GF-D8 (cell line): ENCODE measurements at places on chromosomes 5 and 9.

DNA sequence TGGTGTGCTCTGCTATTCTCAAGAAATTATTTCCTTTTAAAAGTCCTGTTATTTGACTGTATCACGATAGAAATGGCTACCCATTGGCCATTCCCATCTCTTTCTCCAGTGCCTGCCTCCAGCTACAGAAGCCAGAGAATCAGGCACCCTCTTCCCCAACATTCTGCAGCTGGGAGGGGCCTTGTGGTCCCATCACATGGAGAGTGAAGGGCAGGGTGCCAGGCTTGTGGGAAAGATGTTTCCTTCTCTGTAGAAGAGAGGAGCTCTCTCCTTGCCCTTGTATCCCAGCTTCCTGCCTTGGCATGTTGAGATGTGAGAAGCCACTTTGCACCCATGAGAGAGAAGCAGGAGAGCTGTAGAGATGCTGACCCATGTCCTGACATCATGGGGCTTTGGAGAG, 465.0 kb downstream of the MTRR start:
- no peak for DNase-seq

DNA sequence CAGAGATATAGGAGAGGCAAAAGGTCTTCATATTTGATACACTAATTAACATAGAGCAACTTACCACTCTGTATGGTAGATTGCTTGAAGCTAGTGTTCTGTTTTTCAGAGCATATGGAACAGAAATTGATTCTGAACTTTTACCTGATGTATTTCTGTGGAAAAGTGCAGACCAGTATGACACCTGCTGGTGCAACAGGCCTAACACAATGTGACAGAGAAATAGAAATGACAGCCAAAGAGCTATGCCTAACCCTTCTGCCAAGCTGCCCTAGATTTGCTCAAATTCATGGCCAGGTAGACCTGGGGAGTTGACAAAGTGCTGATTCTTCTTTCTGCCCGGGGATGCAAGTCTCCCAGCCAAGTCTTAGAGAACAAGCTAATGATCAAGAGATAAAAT, 65.4 kb upstream of the RNF180 start:
- no peak for DNase-seq

GRCh38 chr9:127949827-127950512, 12.3 kb upstream of the DPM2 start:
- DNase-seq, result no peak

GRCh38 chr5:39898731-39899130, 474.0 kb upstream of the DAB2 start:
- no peak for DNase-seq

GRCh38 chr5:132480042-132480441, 10.5 kb downstream of the IRF1 start:
- no peak for DNase-seq

DNA sequence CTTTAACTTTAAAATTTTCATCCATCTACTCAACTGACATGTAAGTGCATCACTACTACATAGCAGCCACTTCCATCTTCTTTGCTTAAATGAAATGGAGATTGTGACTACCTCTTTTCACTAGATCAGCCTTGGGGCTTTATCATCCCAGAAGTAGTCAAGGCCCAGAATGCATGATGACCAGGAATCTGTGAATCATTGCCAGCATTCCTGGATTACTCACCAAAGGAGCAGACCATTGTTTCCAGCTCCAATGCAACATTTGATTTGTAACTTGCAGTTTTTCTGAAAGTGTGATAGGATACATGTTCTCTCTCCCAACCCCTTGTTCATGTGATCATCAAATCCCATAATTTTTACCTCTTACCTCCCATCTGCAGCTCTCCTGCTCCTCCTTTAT, 65.1 kb downstream of the PLPPR1 start:
- no peak for DNase-seq

GRCh38 chr5:154248691-154249090, 58.2 kb downstream of the GALNT10 start:
- DNase-seq, result no peak

DNA sequence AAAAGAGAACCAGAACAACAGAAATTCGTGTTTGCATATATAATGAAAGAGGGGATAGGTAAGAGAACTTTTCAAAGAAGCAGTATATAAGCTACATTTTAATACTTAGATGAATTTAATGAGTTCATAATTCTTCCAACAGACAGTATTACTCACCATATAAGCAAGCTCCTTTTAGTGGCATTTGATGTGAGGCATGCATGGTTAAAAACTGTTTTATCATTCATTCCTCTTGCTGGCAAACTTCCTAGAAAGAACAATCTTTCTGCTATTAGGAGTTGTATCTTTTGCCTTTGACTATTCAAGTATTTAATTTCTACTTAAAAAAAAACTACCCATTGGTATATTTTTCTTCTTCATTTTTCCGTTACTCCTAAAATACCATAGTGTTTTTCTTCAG, 65.7 kb upstream of the EIF4EBP3 start:
- DNase-seq, result no peak

DNA sequence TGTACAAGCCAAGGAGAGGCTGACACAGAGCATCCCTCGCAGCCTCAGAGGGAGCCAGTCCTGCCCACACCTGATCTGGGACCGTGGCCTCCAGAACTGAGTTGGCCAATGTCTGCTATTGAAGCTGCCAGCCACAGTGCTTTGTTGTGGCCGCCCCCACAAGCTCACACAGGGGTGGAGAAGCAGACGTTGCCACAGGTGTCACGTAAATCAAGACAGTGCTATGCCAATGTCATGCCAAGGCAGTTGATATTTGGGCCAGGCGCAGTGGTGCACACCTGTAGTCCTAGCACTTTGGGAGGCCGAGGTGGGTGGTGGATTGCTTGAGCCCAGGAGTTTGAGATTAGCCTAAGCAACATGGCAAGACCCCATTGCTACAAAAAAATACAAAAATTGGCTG, 17.3 kb upstream of the TERT start:
- DNase-seq, result no peak

DNA sequence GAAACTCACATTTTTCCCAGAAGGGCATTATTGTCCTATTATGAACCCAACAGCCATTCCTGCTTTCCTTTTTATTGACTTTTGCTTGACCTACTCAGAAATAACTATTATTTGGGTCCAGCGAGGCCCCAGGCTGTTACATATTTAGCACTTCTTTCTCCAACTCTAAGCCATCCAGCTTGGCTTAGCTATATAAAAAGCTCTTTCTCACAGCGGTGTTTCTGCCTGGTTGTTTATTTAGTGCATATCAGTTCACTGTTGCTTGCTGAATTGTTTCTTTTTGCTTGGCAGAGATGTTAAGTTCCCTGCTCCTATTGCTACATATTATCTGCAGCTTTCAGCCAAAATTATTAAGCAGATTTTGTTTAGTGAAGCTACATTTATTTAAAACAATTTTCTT, 1156.8 kb upstream of the SEMA6A start:
- DNase-seq, result no peak

- no peak for DNase-seq
These were observed 97.5 kb downstream of the PIP5K1B start for GRCh38 chr9:68802525-68803015.

- DNase-seq, result no peak
These were observed 306.3 kb downstream of the FER start for GRCh38 chr5:109053995-109054417.

- DNase-seq, result no peak
These were observed 4.5 kb downstream of the OSTF1 start for GRCh38 chr9:75092766-75093165.

DNA sequence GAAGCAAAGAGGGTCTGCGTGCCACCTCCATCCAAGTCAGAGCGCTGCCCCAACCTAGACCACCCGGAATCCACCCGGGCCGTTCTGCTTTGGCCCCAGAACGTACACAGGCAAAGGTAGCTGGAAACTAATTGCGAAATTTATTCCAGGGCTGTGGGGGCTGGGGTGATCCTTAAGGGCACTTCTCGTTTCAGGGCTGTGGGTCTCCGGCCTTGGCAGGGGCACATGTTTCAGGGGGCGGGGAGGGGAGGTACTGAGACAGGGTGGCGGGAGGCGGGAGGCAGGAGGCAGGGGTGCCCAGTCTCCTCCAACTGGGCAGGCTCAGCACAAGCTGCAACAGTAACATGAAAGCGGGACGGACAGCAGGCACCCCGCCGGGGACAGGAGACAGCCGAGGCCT, 26.1 kb downstream of the NR5A1 start:
- DNase-seq, result no peak

- DNase-seq, result no peak
These were observed 438.6 kb upstream of the MPDZ start for GRCh38 chr9:13718086-13718485.

- DNase-seq, result no peak
These were observed 100.9 kb upstream of the SEMA6A start for GRCh38 chr5:116675626-116675910.

GRCh38 chr5:64534033-64534432, 28.2 kb downstream of the RGS7BP start:
- DNase-seq, result no peak

- DNase-seq, result no peak
These were observed 585.7 kb downstream of the ACTL7B start for GRCh38 chr9:108270051-108270450.

DNA sequence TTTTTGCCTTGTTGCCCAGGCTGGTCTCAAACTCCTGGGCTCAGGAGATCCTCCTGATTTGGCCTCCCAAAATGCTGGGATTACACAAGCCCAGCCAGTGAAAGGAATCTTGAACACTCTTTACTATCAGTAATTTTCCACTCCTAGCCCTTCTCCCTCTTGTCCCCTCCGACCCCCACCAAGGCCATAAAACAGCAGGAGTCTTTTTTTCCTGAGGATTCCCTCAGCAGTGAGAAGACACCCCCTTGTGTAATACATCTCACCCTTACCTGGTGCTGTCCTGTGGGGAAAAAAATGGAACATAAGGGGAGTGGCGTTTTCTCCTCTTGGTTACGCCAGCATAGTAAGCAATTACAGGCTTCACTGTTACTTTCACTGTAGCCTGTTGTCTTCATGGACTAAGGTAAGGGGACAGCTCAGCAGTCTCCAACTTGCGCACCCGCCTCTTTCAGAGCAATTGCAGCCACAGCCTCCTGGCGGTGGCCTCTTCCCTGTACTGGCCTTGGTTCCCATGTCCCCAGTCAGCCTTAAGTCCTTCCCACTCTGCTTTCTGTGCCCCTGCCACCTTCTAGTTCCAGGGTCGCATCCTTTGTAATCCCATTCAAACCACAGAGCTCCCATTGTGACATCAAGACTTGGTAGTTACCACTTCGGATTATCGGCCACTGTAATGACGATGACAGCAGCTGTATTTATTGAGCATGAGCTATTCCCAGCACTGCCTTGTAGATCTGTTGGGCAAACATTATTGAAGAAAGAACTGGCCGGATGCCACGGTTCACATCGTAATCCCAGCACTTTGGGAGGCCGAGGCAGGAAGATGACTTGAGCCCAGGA, 10.0 kb downstream of the NAIF1 start:
- no peak for DNase-seq

DNA sequence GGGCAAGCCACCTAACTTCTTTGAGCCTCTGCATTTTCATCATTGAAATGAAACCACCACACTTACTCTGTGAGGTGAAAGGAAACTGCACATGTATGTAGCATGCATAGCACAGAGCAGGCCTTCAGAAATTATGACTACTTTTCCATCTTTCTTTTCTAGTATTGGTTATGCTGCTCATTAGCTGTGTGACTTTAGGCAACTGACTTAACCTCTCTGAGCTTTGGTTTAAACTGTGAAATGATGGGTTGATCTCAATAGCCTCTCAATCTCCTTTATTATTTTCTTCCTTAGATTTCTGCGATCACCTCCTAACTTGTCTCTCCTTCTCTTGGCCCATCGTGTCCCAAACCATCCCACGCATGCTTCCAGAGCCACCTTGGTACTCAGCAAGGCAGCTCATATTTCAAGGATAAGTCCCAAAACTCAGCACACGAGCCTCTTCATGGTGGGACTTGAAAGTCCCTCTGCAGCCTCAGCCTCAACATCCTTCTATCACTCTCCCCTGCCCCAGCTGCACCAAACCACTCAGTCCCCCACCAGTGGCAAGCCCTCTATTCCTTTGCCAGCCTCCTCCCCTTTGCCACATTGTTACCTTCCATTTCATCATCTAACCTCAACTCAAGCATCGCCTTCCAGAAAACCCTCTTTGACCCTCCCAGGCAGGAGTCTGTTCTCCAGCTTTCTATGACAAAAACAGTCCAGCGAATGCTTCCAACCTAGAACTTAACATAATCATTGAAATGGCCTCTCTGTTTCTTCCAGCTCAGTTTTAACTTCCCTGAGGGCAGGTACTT, 60.3 kb upstream of the DNAH5 start:
- no peak for DNase-seq

GRCh38 chr5:157922026-157922425, 63.1 kb upstream of the CLINT1 start:
- no peak for DNase-seq

DNA sequence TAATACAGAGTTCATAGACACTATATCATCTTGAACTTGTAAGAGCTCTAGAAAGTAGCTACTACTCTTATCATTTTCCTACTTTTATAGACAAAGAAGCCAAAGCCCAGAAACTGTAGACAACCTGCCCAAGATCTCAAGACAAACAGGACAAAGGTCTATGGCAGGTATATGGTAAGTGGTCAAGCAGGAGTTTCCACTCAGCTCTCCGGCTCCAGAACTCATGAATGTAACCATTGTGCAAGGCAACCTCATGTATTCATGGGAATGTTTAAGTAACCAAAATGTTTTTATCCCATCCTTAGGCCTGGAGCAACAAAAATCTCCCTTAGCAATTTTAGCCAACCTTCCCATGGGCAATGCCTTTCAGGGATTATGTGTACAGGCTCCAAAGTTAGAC, 163.4 kb upstream of the PUM3 start:
- no peak for DNase-seq

DNA sequence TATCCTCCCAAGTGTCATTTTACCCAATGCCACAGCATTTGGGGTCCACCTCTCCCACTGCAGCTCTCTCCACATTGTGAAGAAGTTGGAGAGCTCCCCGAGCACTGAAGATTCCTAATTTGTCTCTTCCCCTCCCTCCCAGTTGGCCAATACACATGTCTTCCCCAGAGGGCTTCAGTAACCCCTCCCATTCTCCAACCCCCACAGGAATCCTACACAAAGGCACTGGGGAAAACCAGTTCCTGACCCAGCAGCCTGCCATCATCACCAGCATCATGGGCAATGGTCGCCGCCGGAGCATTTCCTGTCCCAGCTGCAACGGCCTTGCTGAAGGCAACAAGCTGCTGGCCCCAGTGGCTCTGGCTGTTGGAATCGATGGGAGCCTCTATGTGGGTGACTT, 87.3 kb upstream of the WWC1 start:
- DNase-seq, result no peak

GRCh38 chr9:115972362-115972761, 181.2 kb upstream of the PAPPA start:
- DNase-seq, result no peak

- DNase-seq, result no peak
These were observed 18.7 kb upstream of the ZNF608 start for GRCh38 chr5:124764992-124765611.

DNA sequence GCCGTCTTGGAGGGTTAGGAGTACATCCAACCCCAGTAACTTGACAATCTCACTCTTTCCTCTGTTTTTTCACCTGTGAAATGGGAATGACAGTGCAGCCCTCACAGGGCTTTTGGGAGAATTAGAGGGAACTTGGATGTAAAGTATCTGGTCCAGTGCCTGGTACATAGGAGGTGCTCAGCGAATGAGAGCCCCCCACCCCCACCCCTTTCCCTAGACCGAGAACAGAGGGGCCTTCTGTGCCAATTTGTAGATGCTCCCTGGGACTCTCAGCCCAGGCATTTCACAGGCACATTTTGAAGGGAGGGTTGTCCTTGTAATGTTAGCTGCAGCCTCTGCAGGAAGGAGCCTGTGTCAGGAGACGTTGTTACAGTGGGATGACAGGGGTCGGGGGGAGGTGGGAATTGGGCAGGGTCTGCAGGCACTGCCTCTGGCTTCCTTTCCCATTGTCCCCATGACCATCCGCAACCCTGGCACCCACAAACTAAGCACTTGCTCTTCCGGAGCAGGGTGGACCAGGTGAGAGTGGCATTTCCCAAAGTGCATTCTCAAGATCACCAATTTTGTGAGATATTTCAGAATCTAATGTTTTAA, 47.0 kb downstream of the AMBP start:
- DNase-seq, result no peak
